ENCODE measurements at places on chromosomes 5 and 9.

DNA sequence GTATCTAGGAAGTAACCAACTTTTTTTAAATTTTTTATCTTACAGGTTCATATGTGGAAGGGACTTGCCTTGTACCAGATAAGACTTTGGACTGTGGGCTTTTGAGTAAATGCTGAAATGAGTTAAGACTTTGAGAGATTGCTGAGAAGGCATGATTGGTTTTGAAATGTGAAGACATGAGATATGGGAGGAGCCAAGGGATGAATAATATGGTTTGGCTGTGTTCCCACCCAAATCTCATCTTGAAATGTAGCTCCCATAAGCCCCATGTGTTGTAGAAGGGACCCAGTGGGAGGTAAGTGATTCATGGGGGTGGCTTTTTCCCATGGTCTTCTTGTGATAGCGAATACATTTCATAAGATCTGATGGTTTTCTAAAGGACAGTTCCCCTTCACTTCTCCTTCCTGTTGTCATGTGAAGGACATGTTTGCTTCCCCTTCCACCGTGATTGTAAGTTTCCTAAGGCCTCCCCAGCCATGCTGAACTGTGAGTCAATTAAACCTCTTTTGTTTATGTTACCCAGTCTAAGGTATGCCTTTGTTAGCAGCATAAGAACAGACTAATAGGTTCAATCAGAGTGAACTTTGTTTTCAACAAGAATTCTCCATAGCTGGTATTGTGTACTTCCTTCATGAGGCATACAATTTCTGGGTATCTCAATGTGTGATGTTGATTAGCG lies 535.6 kb upstream of the MEF2C start:
- DNase-seq = no peak

GRCh38 chr9:93578844-93579243 lies 2.5 kb downstream of the PHF2 start:
- no peak for DNase-seq

GRCh38 chr5:26805076-26805475 lies 233.3 kb downstream of the CDH9 start:
- DNase-seq = peak; percentile 8

DNA sequence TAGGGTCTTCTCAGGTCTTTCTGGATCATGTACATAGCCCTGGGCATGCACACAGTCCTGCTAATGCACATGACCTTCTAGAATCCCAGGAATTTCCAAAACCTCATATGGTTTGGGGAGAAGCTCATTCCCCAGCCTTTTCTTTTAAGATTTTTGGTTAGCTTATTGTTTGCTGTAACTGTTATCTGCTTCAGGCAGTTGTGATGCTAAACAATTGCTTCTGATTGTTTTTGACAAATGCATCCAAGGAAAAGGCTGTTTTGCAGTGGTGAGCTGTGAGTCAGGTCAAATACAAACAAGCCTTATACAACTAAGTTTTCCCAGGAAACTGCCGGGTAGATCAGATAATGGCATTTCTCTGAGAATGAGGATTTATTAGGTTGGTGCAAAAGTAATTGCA lies 32.7 kb downstream of the SMC5 start:
- no peak for DNase-seq

GRCh38 chr9:4495537-4495936 lies 5.3 kb downstream of the SLC1A1 start:
- DNase-seq = no peak

DNA sequence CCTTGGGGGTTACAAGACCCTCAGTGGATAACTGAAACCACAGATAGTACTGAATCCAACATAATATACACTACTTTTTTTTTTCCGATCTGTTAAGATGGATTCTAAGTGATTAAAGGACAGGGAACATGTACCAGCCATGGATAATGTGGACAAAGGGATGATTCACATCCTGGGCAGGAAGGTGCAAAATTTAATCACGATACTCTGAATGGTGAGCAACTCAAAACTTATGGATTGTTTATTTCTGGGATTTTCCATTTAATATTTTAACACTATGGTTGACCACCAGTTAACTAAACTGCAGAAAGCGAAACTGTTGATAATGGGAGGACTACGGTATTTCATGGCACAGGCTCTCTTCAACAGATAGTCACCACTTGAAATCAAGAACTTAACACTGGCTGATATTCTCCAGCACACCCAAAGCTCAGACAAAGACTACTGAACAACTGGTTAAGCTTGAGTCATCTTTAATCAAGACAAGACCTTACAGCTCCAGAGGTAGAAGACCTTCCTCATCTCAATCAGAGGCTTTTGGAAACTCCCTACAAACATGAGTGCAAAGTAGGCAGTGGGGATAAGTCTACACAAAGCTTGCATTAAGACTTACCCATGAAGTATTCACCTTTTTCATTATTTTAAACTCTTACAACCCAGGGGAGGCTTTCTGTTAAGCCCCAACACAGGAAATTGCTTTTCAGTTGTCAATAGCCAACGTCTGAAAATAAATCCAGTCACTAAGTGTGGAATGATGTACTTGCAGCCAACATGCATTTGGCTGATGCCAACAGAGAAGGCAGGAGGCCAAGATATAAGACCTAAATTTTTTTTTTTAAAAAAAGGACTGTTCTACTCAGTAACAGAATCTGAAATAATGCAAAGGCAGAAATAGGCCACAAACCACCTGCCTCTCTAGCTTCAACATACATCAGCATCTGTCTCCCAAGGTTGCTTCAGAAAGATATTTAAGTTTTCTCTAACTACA lies 78.7 kb downstream of the ELAVL2 start:
- DNase-seq = peak; percentile 5

DNA sequence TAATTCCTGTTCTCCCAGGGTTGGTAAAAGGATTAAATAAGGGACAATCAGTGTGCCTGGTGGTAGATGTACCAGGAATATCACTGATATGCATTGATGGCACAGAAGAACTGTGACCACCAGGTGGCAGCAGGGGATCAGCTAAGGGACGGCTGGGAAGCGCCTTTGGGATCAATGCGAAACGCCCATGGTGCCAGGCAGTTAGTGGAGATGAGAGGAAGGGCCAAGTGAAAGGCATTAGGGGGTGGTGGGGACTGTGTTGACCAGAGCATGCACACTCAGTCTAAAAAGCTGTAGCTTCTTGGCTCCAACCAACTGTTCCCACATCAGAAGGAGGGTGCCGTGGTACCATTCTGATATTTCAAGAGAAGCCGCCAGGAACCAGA lies 55.6 kb downstream of the ARHGEF37 start:
- peak; percentile 26 for DNase-seq

GRCh38 chr5:124655921-124656511 lies 90.4 kb downstream of the ZNF608 start:
- DNase-seq = peak; percentile 82

DNA sequence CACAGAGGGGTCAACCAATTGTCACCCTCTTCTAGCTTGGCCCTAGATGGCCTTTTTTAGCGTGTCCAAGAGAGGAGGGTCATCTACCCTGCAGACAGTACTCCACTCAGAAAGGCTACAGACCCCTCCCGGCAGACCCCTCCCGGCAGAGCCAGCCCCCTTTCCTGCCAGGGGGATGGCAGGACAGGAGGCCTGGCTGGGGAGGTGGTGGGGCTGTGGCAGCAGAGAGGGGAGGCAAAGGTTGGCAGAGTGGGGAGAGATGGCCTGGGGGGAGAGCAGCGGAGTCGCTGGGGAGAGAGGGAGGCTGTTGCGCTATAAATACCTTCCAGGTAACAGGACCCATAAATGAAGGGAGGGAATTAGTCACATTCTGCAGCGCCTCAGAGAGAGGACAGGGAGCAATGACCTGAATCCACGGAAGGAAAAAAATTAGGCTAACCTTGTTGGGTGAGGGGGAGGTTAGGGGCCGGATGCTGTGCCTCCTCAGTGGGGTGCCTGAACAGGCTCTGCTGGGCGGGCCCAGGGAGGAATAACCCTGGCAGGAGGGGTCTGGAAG lies 32.9 kb upstream of the PSD2 start:
- no peak for DNase-seq

- no peak for DNase-seq
These were observed 263.2 kb downstream of the GAS1 start for GRCh38 chr9:86684148-86684547.

GRCh38 chr9:20197976-20198685 lies 409.3 kb upstream of the SLC24A2 start:
- no peak for DNase-seq

DNA sequence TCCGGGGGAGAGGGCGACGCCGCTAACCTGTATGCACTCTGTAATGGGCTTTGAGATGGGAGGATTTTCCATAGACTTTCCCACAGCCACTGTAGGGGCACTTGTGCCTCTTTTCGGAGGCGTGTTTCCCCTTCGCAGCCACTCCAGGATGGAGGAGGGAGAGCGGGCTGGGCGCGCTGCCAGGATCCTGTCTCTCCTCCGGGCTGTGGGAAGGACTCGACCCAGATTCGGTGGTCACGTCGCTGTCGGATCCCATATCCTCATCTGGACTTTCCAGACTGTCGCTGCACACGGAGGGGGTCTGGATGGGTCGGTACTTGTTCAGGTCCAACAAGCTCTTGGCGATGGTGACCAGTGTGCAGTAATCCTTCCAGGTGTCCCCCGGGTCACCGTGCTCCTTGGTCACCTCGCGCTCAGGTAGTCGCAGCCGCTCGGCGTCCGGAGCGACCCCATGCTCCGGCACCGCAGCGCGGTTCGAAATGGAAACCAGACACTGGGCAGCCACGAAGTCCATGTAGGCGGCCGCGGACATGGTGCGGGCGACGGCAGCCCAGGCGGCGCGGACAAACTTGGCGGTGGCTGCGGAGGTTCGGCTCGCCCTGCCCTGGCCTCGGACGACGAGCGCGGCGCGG lies 1.5 kb downstream of the KLF9 start:
- peak; percentile 20 for DNase-seq

DNA sequence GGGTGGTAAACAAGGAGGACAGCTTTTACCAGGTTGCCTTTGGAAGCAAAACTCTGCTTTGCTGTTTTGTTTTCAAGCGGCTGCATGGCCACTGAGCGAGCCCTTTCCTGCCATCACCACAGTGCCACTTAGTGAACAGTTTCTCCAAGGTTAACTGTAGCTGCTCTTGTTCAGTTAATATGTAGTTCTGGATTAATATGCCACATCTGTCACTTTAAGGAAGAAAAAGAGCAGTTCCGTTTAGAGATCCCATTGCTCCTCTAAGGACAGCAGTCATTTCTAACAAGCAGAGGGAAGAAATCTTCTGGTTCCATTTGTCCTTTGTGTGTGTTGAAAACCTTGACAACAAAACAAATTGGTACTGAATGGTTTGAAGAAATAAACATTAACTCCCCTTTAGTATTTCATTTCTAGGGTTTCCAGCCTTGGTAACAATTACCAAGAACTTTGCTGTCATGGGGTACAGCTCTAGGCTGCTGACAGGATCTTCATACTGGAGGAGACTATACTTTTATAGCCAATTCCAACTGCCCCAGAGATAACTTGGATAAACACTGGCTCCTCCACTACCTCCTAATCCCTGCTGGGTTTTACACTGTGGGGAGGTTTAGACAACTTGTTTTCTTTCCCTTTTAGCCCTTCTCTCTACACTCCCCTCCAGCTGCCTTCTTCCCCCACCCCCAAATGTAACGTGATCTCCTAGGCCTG lies 10.3 kb upstream of the ABL1 start:
- DNase-seq = peak; percentile 62

- DNase-seq = no peak
These were observed 653.6 kb downstream of the GABRG2 start for GRCh38 chr5:162721125-162721524.

DNA sequence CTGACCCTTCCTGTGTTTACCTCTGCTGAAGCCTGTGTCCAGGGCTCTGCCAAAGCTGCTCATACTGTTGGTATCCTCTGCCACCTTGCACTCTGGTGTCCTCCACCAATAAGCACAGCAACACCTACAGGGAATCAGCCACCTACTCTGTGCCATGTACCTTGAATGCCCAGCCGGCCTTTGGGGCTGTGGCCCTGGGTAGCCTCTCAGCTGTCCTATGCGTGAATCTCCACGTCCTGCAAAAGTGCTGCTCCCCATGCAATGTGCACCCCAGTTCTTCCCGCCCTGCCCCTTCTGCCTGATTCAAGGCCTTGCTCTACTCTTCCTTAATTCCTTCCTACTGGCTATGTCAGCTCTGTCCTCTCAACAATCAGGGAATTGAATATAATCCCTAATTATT lies 506.5 kb downstream of the ARHGEF28 start:
- no peak for DNase-seq

- peak; percentile 75 for DNase-seq
These were observed 111.7 kb upstream of the PCAT7 start for GRCh38 chr9:94443032-94443722.

DNA sequence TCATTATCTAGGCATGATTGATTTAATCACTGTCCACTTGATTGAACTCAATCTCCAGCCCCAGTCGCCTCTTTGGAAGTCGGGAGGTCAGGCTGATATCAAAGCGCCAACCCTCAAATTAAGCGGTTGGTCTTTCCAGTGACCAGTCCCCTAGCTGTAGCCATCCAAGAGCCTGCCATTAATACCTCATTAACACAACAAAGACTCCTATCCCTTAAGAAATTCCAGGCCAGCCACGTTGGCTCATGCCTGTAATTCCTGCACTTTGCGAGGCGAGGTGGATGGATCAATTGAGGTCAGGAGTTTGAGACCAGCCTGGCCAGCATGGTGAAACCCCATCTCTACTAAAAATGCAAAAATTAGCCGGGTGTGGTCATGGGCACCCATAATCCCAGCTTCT lies 27.4 kb upstream of the GCNT1 start:
- no peak for DNase-seq

- no peak for DNase-seq
These were observed 62.5 kb downstream of the PLCXD3 start for GRCh38 chr5:41447650-41448510.

- DNase-seq = peak; percentile 22
These were observed 2.6 kb upstream of the CCDC187 start for GRCh38 chr9:136306211-136307208.

- DNase-seq = no peak
These were observed 16.8 kb upstream of the PTGES start for GRCh38 chr9:129769669-129770068.

DNA sequence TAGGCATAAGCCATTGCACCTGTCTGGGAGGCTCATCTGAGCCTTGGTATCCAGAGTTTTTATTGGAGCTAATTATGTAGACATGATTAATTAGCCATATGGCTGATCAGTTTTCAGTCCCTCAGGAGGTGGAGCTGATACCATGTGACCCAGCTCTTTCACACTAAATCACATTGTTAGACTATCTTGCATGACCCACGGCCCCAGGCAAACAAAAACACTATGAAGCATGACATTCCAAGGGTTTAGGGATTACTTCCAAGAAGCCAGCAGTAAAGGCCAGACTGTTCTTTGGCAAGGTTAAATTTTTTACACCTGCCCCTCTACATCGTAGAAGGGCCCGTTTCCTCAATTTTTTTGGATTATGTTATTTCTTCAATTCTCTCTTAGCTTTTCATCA lies 5.0 kb upstream of the C5orf24 start:
- no peak for DNase-seq

DNA sequence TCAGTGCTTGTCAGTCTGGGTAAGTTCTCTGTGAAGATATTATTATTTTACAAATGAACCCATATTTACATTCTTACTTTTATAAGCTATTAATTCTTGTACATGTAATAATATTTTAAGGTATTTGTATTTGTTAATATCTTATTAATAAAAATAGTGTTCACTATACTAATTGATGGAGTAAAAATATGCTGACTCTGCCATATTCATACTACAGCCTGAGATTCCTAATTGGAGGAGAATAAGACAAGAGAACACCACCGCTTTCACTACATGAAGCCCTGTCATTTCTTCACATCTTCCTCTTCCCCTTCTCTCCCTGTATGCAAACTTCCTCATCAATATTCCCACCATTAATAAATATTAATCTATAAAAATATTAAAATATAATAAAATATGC lies 167.6 kb upstream of the TUSC1 start:
- DNase-seq = no peak

- DNase-seq = no peak
These were observed 55.2 kb upstream of the ACTBL2 start for GRCh38 chr5:57537811-57538210.

Data from DMS79 treated with DMSO at 0.1 percent for 48 hours (cell line).